ENCODE measurements at places on chromosomes 13 and 19.

DNA sequence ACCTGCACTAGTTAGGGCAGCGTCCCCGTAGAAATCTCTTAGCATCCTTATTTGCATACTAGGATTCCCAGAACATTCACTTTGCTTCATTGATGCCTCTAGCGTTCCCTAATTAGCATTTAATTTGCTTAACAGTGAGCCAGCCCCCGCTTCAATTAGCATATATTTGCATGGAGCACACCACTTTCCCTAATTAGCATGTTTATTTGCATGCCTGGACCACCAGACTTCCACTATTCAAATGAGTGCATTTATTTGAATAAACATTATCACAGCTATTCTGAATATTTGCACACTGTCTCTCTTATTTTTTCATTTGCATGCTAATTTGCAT lies 69.6 kb downstream of the RYR1 start:
- no peak overlapping the region for H3K27ac ChIP-seq
- H3K27me3 ChIP-seq = no peaks in the 10 kb centered on the region
- no peaks in the 10 kb centered on the region for H3K36me3 ChIP-seq
- no peak for DNase-seq
- no peak overlapping the region for H3K4me3 ChIP-seq

DNA sequence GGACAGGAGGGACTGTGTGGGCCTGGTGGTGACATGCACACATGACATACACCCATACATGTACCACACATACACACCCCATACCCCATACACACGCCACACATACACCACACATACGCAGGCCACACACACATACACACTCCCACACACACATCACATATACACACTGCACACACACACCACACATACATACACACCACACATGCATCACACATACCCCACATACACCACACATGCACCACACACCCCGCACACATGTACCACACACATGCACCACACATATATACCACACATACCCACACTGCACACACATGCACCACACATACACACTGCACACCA lies 76.5 kb upstream of the KCTD15 start:
- H3K36me3 ChIP-seq = no peaks in the 10 kb centered on the region
- DNase-seq = no peak
- no peak overlapping the region for H3K4me3 ChIP-seq
- no peaks in the 10 kb centered on the region for H3K4me1 ChIP-seq

DNA sequence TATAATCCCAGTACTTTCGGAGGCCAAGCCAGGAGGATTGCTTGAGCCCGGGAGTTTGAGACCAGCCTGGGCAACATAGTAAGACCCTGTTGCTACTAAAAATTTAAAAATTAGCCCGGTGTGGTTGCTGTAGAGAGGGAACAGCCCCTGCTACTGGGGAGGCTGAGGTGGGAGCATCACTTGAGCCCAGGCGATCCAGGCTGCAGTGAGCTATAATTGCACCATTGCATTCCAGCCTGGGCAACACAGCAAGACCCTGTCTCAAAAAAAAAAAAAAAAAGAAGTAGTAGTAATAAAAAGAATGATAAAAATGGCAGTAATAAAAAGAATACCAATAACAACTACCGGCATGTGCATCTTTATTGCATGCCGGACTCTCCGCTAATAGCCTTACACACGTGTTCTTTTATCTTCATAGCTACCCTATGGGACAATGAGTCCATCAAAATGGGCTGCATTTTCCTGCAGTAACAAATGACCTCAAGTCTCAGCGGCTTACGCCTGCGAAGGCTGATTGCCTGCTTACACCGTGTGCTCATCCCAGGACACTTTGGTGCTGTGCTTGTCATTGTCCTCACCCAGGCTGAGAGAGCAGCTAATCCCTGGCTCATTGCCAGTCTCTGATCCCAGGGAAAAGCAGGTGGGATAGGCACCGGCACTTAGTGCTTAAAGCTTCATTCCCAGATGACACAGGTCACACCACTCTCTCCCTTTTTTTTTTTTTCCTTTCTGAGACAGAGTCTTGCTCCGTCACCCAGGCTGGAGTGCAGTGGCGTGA lies 14.4 kb upstream of the SYCN start:
- H3K4me1 ChIP-seq = no peaks in the 10 kb centered on the region
- DNase-seq = no peak
- H3K36me3 ChIP-seq = no peaks in the 10 kb centered on the region
- H3K4me3 ChIP-seq = no peak overlapping the region

DNA sequence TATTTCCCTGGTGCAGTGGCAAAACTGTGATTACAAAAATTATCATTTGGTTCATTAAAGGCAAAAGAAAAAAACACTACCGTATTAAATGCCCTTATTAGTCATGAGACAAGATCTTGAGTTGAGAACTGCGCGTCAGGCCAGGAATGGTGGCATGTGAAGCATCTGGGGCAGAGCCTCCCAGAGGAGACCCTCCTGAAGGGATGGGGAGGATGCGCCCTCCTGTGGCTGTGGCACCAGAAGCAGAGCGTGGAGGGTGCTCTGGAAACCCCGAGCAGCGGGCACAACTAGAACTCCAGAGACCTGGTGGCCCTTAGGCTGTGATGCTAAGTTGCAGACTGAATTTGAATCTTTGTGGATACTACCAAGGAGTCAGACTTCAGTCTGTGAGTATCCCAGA lies 11.5 kb downstream of the CUL4A start:
- H3K4me3 ChIP-seq = no peak overlapping the region
- no peak for DNase-seq
- H3K36me3 ChIP-seq = peaks cover 12% of the 10 kb centered on the region

DNA sequence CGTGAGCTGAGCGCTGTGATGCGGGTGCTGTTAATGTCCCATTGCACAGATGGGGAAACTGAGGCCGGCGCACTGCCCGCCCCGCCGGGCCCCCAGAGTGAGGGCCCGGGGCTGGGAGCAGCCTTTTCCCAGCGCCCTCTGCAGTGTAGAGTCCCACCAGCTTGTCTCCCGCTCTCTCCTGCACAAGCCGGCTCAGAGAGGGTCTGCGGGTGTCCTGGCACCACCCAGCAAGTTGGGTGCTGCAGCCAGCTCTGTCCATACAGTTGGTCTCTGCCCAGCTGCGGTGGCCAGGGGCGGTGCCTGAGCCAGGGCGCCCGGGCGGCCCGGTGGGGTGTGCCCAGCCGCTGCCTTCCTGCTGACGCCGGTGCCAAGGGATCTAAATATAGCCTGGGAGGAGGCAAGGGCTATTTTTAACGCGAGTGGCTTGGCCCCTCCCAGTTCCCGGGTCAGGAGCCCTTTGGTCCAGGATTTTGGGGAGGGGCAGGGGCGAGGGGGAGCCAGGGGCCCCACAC lies 19.3 kb downstream of the GADD45B start:
- peak overlapping the region; percentile 91 for H3K27ac ChIP-seq
- H3K4me3 ChIP-seq = peak overlapping the region; percentile 54
- no peaks in the 10 kb centered on the region for H3K27me3 ChIP-seq
- H3K4me1 ChIP-seq = peaks cover 36% of the 10 kb centered on the region

DNA sequence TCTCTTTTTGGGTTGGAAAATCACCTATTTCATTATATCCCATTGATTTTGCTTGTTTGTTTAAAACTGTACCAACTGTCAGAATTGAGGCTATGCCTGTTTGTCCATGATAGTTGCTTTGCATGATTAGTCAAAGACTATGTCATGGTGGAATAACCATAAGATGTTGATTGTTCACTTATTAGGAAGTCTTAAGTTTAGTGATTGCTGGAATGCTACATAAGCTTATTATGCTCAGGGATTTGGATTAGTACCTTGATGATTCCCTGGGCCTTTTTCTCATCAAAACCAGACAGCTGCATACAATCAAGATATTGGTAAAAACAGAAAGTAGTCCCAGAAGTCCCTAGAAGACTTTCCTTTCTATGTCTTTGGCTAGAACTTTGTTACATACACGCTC lies 954.7 kb downstream of the PCDH9 start:
- H3K4me3 ChIP-seq = no peak overlapping the region
- no peaks in the 10 kb centered on the region for H3K27me3 ChIP-seq
- H3K36me3 ChIP-seq = no peaks in the 10 kb centered on the region
- DNase-seq = no peak
- no peaks in the 10 kb centered on the region for H3K4me1 ChIP-seq

DNA sequence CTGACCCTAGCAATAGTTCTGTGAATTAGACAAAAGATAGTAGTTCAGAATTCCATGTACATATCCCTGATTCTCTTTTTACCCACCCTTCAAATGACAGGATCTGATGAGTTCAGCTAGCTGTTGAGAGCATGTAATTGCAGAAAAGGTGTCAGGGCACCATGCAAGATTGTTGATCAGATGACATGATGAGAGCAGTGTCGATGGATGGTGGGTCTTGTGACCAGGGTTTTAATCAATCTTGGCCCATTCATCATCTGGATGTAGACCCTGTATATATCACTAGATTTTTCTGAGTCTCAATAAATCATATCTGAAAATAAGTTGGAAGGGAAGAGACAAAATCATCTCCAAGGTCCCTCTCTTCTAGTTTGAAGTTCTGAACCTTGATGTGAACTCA lies 379.0 kb downstream of the OXGR1 start:
- no peak for DNase-seq
- no peak overlapping the region for H3K4me3 ChIP-seq

DNA sequence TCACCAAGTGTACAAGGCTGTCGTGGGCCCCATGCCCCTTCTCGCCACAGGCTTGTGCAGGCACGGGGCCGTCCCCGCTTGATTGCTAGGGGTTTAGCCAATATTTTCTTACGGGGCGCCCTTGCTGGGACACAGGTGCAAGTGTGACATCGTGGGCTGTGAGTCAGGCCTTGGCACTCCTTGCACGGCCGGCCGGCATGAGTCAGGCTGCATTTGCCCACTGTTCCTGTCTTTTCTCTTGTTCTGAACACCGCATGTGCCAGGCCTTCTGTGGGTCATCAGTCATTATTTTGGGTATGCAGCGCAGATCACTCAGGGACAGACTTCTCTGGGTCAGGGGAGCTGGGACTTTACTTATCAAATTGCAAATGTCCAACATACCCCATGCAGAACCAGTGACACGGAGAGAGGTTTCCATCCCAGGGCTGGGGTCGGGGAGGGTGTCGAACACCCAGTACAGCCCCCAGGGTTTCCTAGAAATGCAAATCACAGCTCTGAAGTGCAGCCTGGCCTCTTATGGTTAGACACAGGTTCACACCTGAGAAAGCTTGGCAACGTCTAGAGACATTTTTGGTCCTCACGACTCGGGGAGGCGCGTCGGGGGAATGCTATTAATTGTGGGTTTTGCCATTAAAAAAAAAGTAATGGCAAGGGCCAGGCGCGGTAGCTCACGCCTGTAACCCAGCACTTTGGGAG lies 22.5 kb upstream of the KLF2 start:
- no peak overlapping the region for H3K27ac ChIP-seq
- H3K4me3 ChIP-seq = no peak overlapping the region
- H3K36me3 ChIP-seq = no peaks in the 10 kb centered on the region
- no peak for DNase-seq
- H3K27me3 ChIP-seq = no peaks in the 10 kb centered on the region

DNA sequence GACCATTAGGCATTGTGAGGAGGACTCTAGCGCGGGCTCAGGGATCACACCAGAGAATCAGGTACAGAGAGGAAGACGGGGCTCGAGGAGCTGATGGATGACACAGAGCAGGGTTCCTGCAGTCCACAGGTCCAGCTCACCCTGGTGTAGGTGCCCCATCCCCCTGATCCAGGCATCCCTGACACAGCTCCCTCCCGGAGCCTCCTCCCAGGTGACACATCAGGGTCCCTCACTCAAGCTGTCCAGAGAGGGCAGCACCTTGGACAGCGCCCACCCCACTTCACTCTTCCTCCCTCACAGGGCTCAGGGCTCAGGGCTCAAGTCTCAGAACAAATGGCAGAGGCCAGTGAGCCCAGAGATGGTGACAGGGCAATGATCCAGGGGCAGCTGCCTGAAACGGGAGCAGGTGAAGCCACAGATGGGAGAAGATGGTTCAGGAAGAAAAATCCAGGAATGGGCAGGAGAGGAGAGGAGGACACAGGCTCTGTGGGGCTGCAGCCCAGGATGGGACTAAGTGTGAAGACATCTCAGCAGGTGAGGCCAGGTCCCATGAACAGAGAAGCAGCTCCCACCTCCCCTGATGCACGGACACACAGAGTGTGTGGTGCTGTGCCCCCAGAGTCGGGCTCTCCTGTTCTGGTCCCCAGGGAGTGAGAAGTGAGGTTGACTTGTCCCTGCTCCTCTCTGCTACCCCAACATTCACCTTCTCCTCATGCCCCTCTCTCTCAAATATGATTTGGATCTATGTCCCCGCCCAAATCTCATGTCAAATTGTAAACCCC lies 2.8 kb upstream of the CEACAM5 start:
- H3K27me3 ChIP-seq = peaks cover 10% of the 10 kb centered on the region
- peaks cover 7% of the 10 kb centered on the region for H3K4me1 ChIP-seq
- H3K4me3 ChIP-seq = no peak overlapping the region
- H3K36me3 ChIP-seq = no peaks in the 10 kb centered on the region
- no peak overlapping the region for H3K27ac ChIP-seq
- DNase-seq = peak; percentile 55

- H3K4me1 ChIP-seq = no peaks in the 10 kb centered on the region
- no peak overlapping the region for H3K27ac ChIP-seq
- H3K27me3 ChIP-seq = no peaks in the 10 kb centered on the region
- H3K4me3 ChIP-seq = no peak overlapping the region
Measured at GRCh38 chr19:3073931-3074595, 11.8 kb upstream of the TLE5 start.
